ENCODE measurements at places on chromosomes 2 and 18. TPM values are rescaled to one million over a fixed set of nuclear protein-coding genes. Genes with fewer than 3 reads are reported as not detected.

The CCL20 gene
- not detected for total RNA-seq

The DSG3 gene
- not detected for total RNA-seq

The CYRIA gene
- total RNA-seq, result 199 TPM

The FRZB gene
- 14.1 TPM for total RNA-seq

The ADGRF3 gene
- under 0.01 TPM for total RNA-seq

The HK2 gene
- 3.4 TPM for total RNA-seq

The KLHL41 gene
- 2.8 TPM for total RNA-seq

The HTRA2 gene
- 53.2 TPM for total RNA-seq

The GEN1 gene
- 16.6 TPM for total RNA-seq

The SALL3 gene
- total RNA-seq, result 17.2 TPM

The OTOS gene
- not detected for total RNA-seq

The SCYGR4 gene
- total RNA-seq, result not detected

The GPR17 gene
- 6.3 TPM for total RNA-seq

The UGT1A10 gene
- not detected for total RNA-seq

The NAT8 gene
- not detected for total RNA-seq

The REEP1 gene
- total RNA-seq, result 191 TPM

The WDFY1 gene
- 53.2 TPM for total RNA-seq

The COL3A1 gene
- total RNA-seq, result 19.1 TPM

The LYPD1 gene
- total RNA-seq, result 25.4 TPM

The DIPK1C gene
- total RNA-seq, result 7.8 TPM

The POTEF gene
- total RNA-seq, result not detected

The LINC00305 gene
- total RNA-seq, result not detected

The NETO1 gene
- 44.1 TPM for total RNA-seq

The RPRD1A gene
- 137 TPM for total RNA-seq

The GPR39 gene
- 10.0 TPM for total RNA-seq

The IFIH1 gene
- total RNA-seq, result 2.2 TPM

The TSPYL6 gene
- total RNA-seq, result 0.31 TPM

The POTEJ gene
- total RNA-seq, result not detected

The MRPL53 gene
- total RNA-seq, result 17.8 TPM

The MBP gene
- total RNA-seq, result 10.6 TPM

The ALKAL2 gene
- not detected for total RNA-seq

The NYAP2 gene
- 21.9 TPM for total RNA-seq

The DES gene
- total RNA-seq, result not detected

The TMEM247 gene
- not detected for total RNA-seq

The HNMT gene
- 54.1 TPM for total RNA-seq

The STARD6 gene
- not detected for total RNA-seq

The CRACDL gene
- 0.94 TPM for total RNA-seq

The TEKT4 gene
- total RNA-seq, result not detected

The RTP5 gene
- total RNA-seq, result 3.1 TPM

The EFHD1 gene
- 0.63 TPM for total RNA-seq

The OR6B2 gene
- total RNA-seq, result not detected

The DGUOK gene
- total RNA-seq, result 56.3 TPM

Measured in parietal lobe (tissue), 2 donors.